ENCODE measurements at places on chromosomes 11 and 22.

DNA sequence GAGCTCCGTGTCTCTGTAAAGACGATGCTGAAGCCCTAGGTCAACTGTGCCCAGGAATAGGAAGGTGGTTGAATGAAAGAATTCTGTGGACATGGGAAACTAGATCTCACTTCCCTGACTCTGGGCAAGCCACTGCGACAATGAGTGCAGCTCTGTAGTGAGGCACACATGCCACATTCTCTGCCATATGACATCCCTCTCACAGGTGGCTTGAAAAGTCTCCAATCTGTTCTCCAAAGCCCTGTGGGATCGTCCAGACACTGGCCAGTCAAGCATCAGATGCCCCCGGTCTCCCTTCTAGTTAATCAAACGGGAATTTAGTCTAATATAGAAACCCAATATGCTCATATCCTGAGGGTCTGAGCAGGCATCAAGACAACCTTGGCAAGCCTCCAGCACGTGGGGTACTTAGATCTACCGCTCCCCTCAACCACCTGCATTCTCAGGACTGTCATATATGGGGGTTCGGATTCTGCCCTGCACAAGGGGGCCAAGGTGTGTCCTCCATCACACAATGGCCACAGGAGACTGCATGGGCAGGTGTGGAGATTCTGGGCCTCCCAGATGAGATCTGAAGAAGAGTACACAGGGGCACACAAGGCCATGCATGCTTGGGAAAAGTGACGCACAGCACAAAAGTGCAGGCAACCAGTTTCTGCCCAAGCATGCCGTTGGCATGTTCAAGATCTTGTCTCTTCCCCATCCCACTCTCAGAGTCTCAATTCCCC, 11.9 kb downstream of the DKK3 start:
- DNase-seq, result no peak

GRCh38 chr22:17237038-17237668, 17.9 kb upstream of the ADA2 start:
- no peak for DNase-seq

GRCh38 chr22:22201185-22201929, 43.2 kb upstream of the VPREB1 start:
- peak; percentile 33 for DNase-seq

DNA sequence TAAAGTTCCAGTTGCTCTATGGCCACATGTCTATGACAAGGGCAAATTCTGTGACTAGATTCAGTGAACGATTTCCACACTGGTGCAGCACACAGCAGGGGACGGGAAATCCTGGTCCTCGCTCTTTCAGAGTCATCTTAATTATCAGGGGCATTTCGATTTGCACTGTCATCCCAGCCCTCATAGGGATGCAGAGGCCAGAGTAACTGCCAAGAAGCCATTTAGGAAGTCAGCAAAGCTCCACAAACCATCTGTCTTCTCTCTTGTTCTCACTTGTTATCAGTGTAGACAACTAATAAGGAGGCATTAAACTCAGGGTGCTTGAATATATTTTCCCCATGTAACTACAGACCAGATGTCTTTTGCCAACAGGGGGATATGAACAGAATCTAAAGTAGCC, 151.7 kb downstream of the STK33 start:
- DNase-seq, result no peak

DNA sequence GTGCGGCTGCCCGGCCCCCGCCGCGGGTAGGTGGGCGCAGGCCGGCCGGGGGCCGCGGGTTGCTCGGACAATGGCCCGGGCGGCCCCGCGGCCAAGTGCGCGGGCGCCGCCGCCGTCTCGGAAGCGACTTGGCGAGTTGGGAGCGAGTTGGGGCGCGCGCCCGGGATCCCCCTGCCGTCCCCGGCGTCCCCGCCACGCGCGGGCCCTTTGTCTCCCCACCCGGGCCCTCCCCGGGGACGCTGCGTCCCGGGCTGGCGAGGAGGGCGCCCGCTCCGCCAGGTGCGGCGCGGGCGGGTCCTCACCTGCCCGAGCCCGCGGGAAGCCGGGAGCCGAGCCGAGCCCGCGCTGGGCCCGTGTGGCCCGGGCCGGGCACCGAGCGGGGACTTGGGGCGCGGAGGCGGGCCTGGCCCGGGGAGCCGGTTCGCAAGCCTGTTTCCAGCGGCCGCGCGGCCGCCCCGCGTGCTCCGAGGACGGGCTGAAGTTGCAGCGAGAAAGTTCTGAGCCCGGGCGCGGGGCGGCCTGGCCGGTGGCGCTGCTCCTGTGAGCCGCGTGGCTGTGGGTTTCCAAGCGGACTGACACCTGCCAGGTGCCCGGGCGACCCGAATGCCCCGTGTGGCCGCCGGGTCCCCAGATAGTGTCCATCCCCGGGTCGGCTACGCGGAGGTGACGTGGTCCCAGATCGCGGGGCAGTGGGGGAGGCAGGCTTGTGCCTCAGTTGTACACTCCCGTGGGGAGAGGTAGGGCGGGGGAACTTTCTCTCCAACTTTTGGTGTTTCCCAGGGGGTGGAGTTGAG, 586 bp downstream of the LRP5 start:
- DNase-seq, result peak; percentile 22

DNA sequence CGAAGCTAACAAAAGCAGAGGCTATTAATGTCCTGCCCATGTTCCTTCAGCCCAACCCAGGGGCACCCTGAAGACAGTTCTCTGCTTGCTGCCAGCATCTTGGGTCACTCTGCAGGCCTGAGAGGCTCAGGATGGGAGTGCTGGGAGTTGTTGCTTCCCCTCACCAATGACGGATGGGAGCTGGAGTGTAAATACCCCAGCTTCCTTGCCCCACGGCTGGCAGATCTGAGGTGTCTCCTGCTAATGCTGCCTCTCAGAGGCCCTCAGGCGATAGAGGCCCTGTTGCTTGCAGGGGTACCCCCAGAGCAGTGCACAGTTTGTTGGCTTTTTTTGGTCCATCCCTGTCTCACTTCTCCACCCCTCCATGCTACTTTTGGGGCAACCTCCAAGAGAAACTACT, 32.9 kb downstream of the IFT27 start:
- no peak for DNase-seq

DNA sequence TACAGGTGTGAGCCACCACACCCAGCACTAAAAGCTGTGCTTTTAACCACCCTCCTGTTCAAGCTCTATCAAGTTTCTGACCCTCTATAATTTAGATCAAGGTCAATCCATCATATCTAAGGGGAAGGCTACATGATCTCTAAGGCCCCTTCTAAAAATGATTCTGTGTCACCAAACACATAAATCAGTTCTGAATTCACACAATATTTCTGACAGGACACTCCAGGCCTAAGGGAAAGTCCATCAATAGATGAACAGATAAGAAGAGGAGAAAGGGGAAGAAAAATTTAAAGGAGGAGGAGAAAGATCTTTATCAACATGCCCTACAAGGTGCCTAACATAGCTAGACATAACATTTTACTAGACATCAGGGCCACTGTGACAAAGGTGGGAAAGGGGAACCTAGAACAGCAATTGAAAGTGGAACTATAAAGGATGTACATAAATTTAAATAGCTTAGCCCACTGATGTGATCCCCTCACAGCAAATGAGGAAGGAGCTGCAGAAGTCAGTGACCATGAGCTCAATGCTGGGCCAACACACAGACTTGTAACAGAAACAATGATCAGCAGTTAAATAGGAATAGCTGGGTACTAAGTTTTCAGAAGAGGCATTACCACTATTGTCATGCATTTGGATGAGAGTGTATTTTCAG, 4.7 kb downstream of the PRCP start:
- no peak for DNase-seq

DNA sequence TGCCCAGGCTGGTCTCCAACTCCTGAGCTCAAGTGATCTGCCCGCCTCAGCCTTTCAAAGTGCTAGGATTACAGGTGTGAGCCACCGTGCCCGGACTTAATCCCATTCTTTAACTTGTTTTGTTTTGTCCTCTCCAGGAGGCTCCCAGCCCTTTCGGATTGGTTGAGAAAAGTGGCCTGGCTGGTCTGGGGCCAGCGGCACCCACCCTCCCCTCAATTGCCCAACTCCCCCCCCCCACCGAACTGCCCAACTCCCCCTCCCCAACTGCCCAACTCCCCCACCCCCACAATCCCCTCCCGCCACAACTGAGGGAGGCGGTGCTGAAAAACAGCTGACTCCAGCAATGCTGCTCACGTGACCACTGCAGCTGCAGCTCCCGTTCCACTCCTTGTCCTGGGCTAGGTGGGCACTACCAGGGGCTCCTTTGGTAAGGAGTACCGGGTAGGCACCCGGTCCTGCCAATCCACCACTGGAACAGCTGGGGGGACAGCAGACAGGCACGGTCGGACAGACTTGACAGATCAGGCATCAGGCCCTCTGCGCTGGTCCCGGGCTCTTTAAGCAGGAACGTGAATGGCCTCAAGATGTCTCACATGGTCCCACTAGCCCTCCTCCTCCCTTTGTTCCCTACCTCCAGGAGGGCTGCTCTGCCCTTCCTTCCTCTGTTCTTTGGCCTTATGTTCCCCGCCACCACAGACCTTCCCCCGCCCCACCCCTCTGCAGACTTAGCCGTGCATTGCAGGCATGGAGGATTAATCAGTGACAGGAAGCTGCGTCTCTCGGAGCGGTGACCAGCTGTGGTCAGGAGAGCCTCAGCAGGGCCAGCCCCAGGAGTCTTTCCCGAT, at the start of gene TCN2:
TCN2 (plus strand) TSS at position 720 of the 845 bp plus-strand sequence. CDS start 158 bp downstream, outside the sequence.
- DNase-seq, result peak; percentile 84

DNA sequence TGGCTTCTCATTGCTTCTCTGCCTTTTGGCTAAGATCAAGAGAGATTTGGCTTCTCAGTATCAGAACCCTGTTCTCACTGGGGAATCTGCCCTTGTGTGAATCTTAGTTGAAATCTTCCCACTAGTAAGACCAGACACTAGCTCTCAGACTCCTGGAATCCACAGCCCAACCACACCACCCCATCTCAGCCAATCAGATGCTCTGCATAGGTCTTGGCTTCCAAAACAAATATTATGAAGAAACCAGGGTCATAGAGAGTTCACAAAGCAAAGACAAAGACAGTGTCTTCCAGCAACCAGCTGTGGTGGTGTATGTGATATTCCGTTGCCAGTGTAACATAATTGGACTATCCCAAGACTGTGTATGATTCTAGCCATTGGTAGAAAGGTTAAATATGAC, 5.4 kb downstream of the OR8B12 start:
- peak; percentile 46 for DNase-seq

DNA sequence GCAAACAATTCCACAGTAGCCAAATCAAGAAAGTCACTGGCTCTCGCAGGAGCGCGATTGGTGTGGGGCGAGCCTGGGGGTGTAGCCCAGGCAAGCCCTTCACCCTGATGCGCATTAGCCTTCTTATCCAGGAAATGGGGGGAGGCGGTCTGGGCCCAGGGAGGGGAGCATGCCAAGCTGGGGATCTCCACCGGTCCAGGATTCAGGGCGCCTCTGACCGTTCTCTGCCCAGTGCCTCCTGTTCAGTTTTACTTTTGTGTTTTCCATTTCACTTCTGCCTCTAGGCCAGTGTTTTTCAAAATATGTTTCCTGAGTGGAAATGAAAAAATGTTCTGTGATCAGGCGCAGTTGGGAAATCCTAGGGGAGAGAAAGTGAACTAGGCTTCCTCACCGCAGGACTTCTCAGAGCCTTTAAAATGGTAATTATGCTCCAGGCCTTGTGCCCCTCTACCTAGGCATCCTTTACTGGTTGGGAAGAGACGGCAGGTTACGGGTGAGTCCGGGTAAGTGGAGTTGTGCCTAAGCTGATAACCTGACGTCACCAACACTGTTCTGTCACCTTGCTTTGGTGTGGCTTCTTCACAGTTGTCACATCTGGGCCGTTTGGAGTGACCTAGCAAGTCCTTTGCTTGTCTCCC, 18.4 kb downstream of the LRP5 start:
- no peak for DNase-seq

- DNase-seq, result no peak
Observed at GRCh38 chr11:66498506-66498905, 11.9 kb upstream of the BBS1 start.

DNA sequence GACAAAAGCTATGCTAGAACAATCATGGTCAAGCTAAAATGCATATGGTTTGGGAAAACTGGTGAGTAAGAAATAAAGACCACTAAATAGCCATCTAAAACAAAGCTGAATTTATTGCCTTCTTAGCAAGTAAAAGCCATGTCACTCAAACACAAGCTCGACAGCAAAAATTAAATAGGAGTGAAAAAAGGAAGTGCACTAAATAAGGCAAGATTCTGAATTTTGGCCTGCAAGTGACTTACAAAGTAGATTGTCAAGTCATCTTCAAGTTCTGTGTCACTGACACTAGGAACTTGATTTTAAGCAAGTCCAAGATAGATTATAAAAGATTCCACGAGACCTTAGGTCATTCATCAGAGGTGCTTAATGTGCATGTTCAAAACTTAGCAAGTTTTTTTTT, 27.4 kb downstream of the TUG1 start:
- DNase-seq, result no peak

DNA sequence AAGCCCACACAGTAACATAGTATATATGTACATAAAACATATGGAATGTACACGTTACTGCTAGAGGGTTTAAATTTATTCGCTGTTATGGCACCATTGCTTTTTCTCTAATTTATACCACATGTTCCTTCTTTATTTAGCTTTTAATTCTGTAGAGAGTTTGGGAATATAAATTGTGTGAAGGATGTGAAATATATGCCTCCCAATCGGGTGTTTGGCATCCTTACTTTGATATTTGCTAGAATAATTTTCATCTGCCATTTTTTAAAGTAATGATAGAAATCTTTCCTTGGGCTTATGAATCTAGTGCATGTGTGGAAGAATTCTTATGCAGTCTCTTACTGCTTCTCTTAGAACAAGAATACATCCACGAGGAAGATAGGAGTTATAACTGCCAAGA, 509.8 kb upstream of the RAG2 start:
- no peak for DNase-seq

GRCh38 chr22:44697423-44698141, 4.4 kb upstream of the PRR5 start:
- DNase-seq, result peak; percentile 80

DNA sequence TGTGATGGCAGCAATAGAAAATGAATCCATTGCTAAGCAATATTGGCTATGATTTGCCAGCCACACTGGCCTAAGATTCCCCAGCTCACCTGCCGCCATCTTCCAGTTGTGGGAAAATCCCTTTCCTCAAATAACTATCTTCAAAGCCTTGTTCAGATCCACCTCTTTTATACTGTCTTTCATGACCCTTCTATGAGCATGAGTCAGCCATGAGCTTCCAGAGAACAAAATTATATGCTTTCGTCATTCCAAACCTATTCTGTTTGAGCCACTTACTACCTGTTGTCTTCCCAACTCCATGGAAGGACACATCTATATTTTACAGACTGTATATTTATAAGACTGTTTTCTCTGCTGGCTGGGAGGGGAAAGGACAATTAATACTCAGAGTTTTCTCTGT, 25.0 kb upstream of the PRSS23 start:
- no peak for DNase-seq

GRCh38 chr11:15878756-15879155, 477.6 kb downstream of the SOX6 start:
- no peak for DNase-seq

DNA sequence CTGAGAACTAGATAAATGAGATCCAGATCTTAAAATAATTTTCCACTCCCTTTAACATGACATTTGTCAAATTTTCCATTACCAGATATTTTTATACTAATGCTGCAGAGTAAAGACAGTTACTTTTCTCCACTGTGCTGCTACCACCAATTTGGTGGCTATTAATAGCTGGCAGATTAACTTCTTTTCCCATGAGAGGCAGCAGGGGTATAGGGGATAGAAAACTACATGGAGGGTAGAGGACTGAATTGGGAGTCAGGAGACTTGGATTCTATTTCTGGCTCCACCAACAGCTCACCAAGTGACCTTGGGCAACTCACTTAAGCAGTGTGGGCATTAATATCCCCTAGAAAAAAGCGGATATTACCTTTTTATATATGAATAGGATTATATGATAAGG, 69.2 kb downstream of the KIF18A start:
- DNase-seq, result peak; percentile 10

All from EH (cell line).